ENCODE measurements at places on chromosomes 1 and 21.

DNA sequence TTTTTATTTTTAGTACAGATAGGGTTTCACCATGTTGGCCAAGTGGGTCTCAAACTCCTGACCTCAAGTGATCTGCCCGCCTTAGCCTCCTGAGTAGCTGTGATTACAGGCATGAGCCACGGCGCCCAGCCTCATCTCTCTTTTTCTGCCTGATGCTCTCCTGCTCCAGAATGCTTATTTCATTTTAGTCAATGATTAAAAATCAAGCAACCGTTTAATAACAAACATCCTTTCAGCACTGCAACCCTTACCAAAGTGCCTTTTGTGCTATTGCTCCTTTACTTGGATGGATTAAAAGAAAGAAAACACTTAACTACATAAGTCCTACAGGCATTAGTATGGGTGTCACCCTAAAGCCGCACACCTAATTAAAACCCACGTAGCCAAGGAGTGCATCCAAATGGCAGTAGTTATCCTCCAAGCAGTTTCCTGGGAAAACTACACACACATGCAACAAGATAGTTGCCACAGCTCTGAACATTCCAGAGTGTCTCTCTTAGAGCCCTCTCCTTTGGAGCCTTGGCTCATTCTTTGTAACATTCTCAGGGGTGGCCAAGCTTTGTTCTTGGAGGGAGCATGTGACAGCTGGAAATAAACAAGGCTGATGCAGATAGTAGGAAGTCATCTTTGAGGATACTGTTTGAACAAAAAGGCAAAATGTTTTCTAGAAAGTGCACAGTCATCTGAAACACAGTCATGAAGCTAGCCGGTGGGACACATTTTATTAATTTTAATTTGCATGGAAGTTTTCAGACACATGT lies 51.2 kb downstream of the KCNJ15 start:
- no peak for DNase-seq

GRCh38 chr1:184465489-184466146 lies 78.8 kb downstream of the C1orf21 start:
- DNase-seq: no peak

- DNase-seq: peak; percentile 47
Measured at GRCh38 chr21:46424039-46424591, 34.6 kb upstream of the DIP2A start.

GRCh38 chr1:220879509-220880361 lies 492 bp downstream of the HLX start:
- DNase-seq: no peak

DNA sequence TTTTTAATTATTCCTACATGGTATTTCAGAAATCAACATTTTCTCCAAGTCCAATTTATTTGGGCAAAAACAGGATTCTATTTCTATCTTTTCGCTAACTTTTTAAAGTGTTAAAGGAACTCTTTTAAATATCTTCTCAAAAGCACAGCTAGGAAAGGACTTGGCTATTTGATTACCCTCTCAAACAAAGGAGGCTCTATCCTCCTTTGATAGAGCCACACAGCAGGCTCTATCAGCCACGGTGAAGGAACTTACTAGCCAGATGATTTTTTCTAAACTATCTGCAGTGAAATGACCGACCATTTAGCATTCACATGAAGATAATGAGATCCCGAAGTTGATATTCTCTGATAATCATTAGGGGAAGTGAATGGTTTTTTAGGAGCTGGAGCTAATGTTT lies 9.1 kb downstream of the ANGPTL7 start:
- DNase-seq: no peak

- DNase-seq: peak; percentile 52
Measured at GRCh38 chr21:45109831-45110492, 35.6 kb downstream of the ADARB1 start.

GRCh38 chr21:25513810-25514209 lies 93.5 kb downstream of the MRPL39 start:
- DNase-seq: no peak

GRCh38 chr1:160078512-160079195 lies 2.7 kb upstream of the KCNJ9 start:
- DNase-seq: peak; percentile 56

GRCh38 chr1:85289207-85289847 lies 12.9 kb upstream of the BCL10 start:
- DNase-seq: no peak

DNA sequence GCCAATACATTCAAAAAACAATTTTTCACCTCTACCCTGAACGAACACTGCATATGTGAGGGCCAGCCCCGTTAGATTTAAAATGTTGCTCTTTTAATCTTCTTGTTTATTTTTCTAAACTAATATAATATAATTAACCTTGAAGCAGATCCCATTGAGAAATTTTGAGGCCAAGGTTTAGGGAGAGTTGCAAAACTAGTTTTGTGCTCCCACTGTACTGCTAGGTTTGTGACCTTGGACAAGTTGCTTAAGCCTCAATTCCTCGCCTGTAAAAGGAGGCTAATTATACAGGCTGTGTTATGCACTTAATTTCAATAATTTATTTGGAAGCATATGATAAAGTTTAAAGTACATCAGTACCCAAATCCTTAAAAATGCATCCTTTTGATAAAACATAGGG lies 3.7 kb downstream of the IL23R start:
- DNase-seq: no peak

- no peak for DNase-seq
Measured at GRCh38 chr1:59310549-59311250, 13.8 kb downstream of the FGGY start.

All from CD8-positive, alpha-beta T cell (primary cell).